Head of caudate nucleus (tissue), 42 donors: ENCODE measurements at places on chromosomes 13 and 19.
A peak's percentile ranks its signal among the peaks of the same experiment; 100 is the strongest.

GRCh38 chr19:7848779-7849457, 18.9 kb downstream of the EVI5L start:
- DNase-seq: peak; percentile 71

DNA sequence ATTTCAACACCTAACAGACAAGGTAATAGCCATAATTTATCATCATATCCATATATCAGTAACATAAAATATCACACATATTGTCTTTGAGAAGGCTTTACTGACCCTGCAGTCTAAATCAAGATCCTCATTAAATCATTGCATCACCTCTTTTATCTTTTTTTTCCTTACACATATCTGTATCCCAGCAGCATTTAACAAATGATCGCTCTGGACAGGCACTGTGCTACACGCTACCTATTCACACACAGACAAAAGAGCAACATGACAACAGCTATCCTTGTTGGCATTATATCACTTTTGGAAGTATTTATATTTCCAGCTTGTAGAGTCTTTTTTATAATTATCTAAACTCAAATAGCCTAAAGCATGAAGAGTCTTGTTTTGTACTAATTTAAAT, 73.3 kb upstream of the NBEA start:
- DNase-seq: no peak

- DNase-seq: no peak
These were observed 18.9 kb downstream of the CEACAM3 start for GRCh38 chr19:41815301-41815700.

GRCh38 chr19:29771708-29772414, 39.9 kb upstream of the CCNE1 start:
- peak; percentile 53 for DNase-seq

DNA sequence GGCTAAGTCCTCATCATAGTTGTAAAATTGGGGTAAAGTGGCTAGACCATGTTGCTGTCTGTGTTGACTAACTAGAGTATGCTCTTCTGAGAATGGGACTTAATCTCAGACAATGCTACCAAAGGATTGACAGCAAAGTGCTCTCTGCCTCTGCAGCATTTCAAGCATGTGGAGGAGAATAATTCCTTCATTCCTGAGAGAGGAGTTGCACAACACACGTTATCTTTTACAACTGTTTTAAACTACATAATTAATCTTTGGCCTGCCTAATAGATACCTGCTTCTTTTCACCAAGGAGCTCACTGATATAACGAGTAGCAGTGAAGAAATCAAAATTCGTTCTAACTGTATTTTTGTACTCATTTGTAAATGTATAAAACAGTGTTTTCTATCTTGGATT, 2172.2 kb downstream of the PCDH9 start:
- no peak for DNase-seq

DNA sequence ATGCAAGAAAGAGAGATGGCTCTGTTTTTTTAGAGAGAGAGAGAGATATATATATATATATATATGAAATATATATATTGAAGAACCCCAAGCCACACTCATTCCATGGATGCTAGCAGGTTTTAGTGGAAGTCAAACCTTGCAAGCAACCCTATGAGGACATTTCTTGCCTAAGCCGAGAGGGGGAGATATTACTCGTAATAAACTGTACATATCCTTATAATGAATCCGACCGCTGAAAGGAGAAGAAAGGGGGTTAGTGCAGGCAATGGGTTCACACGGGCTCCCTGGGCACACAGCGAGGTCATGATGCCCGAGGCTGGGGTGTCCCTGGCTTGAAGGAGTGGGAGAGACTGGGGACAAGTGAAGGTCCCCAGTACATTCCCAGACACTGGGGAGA, 78.3 kb downstream of the IER2 start:
- no peak for DNase-seq

- no peak for DNase-seq
These were observed 144.4 kb downstream of the ZIC5 start for GRCh38 chr13:99827011-99827772.

- DNase-seq: no peak
These were observed 47.1 kb downstream of the INSR start for GRCh38 chr19:7247155-7247554.

GRCh38 chr13:51674276-51674675, 90.0 kb downstream of the WDFY2 start:
- DNase-seq: no peak

DNA sequence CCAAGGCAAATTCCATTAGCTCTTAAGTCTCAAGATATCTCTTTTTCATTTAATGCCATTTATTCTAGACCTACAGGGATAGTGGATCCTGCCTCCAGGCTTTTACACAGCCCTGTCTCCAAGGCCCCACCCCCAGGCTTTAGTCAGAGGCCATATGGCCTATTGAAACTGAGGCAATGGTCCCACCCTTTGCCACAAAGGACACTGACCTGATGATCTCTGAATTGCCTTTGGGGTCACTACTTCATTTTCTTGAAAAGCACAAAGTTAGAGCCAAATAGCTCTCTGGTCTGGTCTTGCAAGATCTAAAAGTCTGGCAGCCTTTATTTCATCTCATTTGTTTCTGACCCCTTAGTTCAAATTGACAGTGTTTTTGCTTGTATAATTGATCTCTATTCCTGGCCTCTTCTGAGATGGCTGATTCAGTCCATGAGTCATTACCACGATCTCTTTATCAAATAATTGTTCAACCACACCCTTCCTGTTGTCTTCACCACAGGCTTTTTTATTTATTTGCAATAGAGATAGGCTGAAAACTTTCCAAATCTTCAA, 209.8 kb downstream of the FGF14 start:
- DNase-seq: no peak
